ENCODE measurements at places on chromosomes 2 and 18.

DNA sequence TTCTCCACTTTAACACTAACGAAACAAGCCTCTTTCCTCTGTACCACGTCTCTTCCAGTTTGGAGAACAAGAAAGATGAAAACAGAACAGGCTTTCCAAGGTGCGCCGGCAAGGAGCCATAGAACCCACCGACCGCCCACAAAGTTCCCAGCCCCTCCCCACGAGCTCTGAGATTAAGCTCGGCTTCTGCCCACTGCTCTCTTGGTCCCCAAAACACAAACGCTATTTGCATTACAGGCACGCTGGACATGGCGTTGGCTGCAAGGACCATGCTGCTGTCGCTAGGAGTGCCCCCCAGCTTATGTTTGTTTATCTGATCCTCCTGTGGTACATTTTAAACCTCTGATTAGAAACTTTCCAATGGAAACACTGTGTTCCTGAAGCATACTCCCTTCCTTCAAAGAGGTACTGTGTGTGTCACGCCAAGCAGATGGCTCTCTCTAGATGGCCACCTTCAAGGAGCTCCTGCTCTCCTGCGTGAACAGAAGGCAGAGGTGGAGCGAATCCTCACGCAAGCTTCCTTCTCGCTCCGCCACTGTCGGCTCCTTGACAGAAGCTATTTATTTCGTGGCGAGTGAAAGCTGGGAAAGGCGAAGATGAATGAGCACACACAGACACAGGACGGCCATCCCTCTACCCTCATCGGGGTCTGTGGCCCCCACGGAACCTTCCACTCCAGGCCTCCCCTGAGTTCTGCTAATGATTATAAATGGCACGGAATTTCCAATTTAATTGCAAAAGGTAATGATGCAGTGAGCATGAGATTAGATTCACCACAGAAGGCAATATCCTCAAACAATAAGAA lies 166.2 kb downstream of the EIPR1 start:
- DNase-seq = no peak

DNA sequence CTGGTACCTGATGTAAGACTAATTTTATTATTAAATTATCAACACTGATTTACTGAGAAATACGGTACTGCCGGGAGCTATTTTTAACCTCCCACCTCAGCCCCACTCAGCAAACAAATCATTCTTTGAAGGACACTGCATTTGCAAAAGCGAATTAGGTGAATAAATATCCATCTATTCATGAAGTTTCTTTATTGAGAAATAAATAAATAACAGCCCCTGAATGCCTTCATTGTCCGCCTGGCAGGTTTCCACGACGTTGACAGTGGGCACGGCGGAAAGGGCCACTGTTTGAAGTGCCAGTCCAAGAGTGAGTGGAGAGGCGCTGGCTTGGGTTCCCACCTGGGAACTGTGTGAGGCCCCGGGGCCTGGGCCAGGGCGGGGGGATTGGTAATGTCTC lies 15.7 kb downstream of the C1QL2 start:
- peak; percentile 11 for DNase-seq

DNA sequence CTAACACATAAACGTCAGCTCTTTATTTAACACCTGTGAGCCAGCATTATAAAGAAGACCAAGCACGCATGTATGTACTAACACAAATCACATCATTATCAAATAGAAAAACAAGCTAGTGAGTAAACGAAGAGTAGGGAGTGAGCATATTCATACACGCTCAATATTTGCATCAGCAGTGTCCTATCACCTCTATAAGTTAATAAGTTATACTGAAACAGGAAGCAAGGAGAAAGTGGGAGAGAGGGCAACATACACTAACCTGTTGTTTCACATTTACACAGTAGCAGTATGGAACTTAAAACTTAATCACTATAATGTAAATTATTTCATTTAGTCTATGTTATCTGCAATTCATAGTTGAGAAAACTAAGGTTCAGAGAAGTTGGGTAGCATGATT lies 321.5 kb upstream of the TANK start:
- DNase-seq = no peak

DNA sequence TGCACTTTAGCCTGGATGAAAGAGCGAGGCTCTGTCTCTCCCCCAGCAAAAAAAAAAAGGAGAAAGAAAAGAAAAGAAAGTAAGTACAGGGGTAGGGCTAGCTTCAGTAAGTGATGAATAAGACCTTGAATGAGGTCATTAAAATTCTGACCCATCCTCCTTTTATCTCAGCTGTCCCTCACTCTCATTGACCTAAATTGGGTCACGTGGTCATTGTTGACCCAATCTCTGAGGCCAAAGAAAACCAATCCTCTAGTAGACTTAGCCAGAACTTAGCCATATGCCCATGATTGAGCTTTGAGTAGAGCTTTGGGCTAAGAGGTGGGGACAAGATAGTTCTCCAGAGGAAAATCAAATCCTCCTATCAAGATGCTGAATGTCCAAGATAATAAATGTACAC lies 149.3 kb downstream of the PDE11A start:
- DNase-seq = no peak

GRCh38 chr2:128692895-128693742 lies 374.5 kb upstream of the HS6ST1 start:
- peak; percentile 72 for DNase-seq

DNA sequence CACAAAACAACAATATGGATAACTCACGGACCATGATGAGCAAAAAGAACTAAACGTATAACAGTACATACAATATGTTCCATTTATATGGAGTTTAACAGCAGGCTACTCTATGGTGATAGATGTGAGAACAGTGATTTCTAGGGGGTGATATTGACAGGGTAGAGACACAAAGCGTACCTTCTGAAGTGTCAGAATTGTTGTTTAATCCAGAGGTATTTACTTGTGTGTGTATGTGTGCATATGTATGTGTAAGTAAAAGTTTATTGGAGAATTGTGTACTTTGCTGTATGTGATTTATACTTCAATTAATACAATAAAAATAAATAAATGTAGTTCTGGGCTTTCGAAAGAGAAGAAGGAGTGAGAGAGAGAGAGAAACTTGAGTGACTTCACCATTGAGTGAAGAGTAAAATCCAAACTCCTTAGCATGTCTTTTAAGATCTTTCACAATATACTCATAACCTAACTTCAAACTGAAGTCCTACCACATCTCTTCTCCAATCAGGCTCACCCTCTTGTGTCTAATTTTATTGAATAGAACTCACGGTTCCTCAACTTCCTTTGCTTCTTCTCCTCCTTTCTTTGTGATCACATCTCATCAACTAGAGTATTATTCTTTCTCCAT lies 126.0 kb upstream of the KLF7 start:
- no peak for DNase-seq

GRCh38 chr2:6470518-6470917 lies 395.2 kb downstream of the CMPK2 start:
- DNase-seq = no peak

- no peak for DNase-seq
Measured at GRCh38 chr2:218162814-218163213, 3.9 kb downstream of the CXCR1 start.

- DNase-seq = peak; percentile 8
Measured at GRCh38 chr2:101625387-101625786, 72.1 kb upstream of the MAP4K4 start.

GRCh38 chr2:83531206-83531826 lies 927.8 kb downstream of the SUCLG1 start:
- peak; percentile 24 for DNase-seq

GRCh38 chr2:220011859-220012258 lies 384.4 kb downstream of the SLC4A3 start:
- no peak for DNase-seq

- DNase-seq = peak; percentile 58
Measured at GRCh38 chr2:41782306-41783158, 265.3 kb upstream of the PKDCC start.

- peak; percentile 54 for DNase-seq
Measured at GRCh38 chr2:177282181-177282641, 17.7 kb upstream of the NFE2L2 start.

DNA sequence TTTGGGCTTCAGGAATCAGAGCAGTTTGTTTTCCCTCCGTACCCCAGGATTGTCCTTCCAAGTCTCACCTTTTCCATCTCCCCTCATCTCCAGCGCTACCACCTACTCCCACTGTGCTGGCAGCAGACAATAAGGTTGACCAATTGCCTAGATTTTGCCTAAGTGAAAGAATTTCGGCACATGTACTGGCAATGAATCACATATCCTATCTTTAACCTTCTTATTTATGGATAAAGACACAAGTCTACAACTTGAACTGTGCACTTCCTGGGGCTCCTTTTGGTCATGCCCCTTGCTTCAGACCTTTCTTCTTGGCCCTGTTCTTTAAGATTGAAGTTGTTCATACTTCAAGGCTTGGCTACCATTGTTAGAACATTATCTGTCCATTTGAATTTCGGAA lies 71.4 kb downstream of the KCMF1 start:
- DNase-seq = no peak

DNA sequence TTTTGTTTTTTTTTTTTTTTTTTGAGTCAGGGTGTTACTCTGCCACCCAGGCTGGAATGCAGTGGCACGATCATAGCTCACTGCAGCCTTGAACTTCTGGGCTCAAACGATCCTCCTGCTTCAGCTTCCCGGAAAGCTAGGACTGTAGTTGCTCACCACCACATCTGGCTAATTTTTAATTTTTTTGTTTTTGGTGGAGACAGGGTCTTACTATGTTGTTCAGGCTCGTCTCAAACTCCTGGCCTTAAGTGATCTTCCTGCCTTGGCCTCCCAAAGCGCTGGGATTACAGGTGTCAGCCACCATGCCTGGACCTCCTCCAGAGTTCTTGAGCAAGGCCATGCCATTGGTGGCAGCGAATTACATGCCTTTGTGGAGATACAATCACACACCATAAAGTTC lies 35.2 kb downstream of the ASB1 start:
- no peak for DNase-seq

GRCh38 chr2:182281276-182281675 lies 145.6 kb downstream of the PDE1A start:
- DNase-seq = no peak

DNA sequence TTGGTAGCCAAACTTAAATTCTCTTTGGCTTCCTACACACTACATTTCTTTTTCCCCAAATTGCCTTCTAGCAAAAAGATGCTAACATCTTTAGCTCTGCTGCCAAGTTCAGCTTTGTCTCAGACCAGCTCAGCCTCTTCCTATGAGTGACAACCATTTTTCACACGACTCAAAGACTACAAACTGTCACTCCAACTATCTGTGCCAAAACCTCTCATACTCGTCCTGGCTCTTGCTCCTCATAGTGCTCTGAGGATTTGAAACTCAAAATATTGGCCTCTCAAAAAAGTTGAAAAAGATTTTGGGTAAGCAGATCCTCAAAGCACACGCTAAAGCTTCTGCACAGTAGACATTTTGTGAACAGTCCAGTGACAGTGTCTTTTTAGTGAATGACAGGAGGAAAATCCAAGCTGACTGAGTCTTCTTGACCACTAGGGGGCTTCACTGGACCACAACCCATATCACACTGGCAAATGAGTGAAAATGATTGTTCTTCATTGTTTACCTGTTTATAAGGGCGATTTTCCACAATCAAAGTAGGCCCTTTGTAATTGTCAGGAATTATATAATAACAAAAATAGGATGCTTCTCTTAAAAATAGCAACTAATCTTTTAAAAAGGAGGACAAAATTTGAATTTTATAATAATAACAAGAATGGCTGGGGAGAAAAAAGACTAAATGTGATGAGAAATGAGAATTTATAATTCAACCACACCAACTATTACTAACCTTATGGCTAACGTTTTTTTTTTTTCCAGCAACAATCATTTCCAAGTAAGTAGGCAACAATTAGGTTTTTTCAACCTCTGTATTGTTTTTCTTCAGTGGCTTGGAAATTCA lies 85.5 kb upstream of the PGAP1 start:
- peak; percentile 69 for DNase-seq

DNA sequence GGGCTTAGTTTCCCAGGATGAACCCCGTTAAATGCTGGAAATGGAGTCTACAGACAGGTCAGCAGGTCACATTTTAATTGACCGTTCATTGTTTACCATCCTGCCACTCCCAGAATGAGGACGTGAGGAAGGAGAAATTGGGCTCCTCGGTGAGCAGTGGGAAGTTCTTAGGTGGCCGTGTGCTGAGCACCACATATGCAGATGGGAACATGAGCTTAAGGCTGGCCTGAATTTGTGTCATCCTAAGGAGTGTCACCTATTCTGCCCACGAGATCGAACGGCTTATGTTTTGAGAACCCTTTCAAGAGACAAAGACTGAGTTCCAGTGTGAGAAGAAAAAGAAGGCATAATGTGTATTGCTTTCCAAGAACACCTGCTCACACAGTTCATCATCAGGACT lies 234.4 kb upstream of the PXDN start:
- no peak for DNase-seq

- DNase-seq = no peak
Measured at GRCh38 chr2:4628998-4629501, 925.7 kb downstream of the DCDC2C start.

DNA sequence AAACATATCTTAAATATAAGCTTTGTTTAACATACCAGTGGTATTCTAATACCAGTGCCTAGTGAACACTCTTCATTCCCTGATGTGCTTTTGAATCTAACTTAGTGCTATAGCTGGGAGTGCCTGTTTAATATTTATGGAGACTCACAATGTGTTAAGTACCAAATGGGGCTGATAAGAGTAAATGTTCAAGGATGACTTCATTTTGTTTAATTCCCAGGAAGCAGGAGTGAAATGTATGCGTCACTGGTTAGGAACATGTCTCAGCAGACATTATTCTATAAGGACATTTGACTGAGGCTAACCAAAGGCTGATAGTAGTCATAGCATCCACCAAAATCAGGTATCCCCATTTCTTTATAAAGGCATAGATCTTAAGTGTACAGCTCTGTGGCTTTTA lies 31.7 kb upstream of the LINC00305 start:
- no peak for DNase-seq

DNA sequence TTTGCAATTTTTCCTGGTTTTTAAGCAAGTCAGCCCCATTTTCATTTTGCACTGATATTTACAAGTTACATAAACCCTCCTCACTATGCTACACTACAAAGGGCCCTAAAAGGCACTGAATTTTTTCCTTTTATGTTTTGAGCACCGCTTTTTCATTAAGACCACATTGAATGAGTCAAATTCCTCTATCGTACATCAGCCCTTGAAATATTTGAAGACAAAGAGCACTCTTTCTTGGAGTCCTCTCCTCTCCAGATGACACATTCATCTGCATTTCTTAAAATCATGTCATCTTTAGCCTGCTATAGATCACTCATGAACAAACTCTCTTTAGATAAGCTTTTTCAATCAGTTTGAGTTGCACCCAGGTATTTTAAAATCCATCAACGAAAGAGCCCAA lies 306.6 kb upstream of the SOX11 start:
- peak; percentile 54 for DNase-seq

DNA sequence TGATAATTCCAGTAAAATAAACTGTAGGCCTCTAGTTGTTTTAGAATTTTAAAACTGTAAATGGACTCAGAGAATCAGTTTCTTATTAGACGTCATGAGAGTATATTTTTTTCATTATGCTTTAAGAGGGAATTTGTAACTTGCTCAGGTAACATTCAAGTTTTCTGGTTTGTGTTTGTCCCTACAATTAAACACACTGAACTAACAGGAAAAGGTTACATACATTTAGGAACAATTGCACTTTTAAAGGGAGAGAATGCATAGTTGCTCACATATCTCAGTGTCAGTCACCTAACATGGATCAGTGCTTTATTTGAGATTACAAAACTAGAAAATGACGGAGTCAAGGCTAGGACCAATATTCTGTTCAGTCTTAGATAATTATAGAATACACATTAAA lies 3.1 kb downstream of the COL3A1 start:
- no peak for DNase-seq

- no peak for DNase-seq
Measured at GRCh38 chr18:27073404-27073830, 111.7 kb downstream of the CHST9 start.

GRCh38 chr18:35055105-35055504 lies 13.9 kb downstream of the MAPRE2 start:
- no peak for DNase-seq

GRCh38 chr2:29729401-29729800 lies 192.0 kb downstream of the ALK start:
- no peak for DNase-seq

Data from astrocyte of the hippocampus (primary cell).